Activated naive CD4-positive, alpha-beta T cell treated with anti-CD3 and anti-CD28 coated beads, Interleukin-2, amount 50 U/mL, for 16 hours (primary cell): ENCODE measurements at places on chromosomes 12 and 14.

DNA sequence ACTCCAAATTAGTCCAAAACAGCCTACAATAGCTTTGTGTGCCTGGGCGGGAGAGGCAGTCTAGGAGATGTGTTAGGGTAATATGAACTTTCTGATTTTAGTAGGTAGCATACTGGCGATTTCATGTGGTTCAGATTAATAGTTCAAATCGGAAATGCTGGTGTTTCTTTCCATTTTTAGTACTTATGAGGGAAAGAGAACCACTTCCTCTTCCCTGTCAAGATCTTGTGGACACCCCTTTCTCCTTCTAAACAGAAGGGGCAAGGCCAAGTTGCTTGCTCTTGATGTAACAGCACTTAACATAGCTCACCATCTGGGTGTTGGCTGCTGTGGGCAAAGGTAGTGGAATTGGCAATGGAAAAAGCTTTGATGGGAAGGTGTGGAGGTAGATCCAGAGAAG lies 32.2 kb upstream of the IGF1 start:
- DNase-seq = no peak

DNA sequence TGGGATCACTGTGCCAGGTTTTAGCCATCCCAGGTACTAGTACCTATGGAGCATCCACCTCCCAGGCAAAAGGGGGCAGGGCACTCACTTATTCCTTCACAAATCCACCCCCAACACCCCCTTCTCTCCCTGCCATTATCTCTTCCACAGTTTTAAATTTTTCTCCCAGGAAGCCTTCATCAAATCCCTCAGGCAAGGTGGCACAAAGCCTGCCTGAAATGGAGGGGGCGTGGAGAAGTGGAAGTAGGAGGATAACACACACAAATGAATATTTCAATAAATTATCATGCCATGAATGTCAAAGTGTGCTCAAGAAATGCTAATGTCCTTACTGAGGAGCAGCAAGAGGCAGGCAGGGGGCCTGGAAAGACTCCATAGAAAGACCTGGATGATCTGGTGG lies 4.7 kb upstream of the CHST11 start:
- no peak for DNase-seq

- no peak for DNase-seq
Observed at GRCh38 chr12:62785941-62786559, 148.9 kb downstream of the PPM1H start.

- DNase-seq = no peak
Observed at GRCh38 chr12:88579601-88580050, 645 bp downstream of the KITLG start.
